Naive thymus-derived CD8-positive, alpha-beta T cell (primary cell): ENCODE measurements at places on chromosomes 1 and 21.

GRCh38 chr1:164560556-164560955 lies 1.6 kb downstream of the PBX1 start:
- no peak for DNase-seq

DNA sequence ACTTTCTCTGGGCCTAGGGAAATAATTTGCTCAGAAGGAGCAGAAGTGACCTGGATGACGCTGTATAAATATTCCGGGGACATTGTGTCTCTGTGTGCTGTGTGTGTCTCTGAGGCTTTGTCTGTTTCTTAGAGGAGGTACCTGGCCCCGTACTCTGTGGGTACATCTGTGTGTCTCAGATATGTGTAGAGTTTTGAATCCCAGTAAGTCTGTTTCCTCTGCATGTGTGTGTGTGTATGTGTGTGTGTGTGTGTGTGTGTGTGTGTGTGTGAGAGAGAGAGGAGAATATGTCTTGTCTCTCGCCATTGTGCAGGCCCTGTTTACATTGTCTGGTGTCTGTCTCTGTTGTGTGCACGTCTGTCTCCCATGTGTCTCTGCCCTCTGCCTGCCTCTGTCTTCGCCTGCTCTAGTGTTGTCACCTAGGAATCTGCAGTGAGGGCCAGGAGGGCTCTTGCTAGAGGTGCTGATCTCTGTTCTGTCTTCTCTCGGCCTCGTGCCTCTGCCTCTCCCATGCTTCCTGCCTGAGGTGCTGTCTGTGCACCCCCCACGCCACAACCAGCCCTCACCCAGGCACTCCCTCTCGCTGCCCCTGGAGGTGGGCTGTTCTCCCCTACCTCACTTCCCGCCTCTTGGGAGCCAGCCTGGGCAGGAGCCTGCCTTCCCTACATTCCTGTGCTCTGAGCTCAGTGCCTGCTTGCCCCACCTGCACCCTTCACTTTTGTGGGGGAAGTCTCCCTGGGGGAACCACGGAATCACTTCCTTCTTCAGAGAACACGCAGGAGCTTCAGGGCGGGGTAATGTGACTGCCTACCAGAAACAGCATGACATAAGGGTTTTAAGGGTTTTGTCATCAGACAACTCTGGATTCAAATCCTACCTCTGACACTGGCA lies 5.9 kb downstream of the MAP7D1 start:
- peak; percentile 69 for DNase-seq

GRCh38 chr1:180973369-180973768 lies 49.3 kb downstream of the STX6 start:
- DNase-seq, result no peak

- DNase-seq, result no peak
These were observed 28.8 kb upstream of the TRIM45 start for GRCh38 chr1:117150316-117150715.

GRCh38 chr1:97063532-97063931 lies 341.9 kb downstream of the PTBP2 start:
- DNase-seq, result no peak

DNA sequence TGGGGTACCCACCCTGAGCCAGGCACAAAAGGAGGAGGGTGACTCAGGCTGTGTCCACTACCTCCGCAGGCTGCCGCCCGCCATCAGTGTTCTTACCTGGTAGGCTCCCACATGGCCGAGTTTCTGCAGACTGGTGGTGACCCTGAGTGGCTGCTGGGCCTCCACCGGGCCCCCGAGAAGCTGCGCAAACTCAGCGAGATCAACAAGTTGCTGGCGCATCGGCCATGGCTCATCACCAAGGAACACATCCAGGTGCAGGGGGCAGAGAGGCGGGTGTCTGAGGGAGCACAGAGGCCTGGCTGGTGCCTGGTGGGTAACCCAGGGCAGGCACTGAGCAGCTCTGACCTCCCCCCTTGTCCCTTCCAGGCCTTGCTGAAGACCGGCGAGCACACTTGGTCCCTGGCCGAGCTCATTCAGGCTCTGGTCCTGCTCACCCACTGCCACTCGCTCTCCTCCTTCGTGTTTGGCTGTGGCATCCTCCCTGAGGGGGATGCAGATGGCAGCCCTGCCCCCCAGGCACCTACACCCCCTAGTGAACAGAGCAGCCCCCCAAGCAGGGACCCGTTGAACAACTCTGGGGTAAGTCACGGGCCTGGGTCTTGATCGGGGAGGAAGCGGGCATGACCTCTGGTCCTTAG lies 13.0 kb downstream of the SESN2 start:
- no peak for DNase-seq

GRCh38 chr1:23475134-23475628 lies 8.8 kb downstream of the ASAP3 start:
- no peak for DNase-seq

DNA sequence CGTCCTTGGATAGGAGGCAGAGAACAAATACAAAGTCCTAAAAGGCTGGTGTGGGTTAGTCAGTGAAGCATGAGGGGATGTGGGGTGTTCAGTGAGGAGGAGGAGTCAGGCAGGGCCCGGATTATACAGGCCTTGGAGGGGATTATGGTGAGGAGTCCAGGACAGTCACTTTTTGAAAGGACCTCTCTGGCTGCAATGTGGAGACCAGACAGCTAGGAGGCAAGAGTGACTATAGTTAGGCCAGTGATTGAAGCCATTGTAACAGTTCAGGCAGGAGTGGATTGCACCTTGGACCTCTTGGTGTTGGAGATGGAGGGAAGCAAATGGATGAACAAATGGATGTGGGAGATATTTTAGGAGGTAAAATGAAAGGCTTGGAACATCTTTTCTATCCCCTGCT lies 115.8 kb downstream of the C1orf94 start:
- no peak for DNase-seq

GRCh38 chr1:241034203-241034936 lies 322.6 kb downstream of the RGS7 start:
- no peak for DNase-seq

- DNase-seq, result no peak
These were observed 66.0 kb downstream of the PLEKHA6 start for GRCh38 chr1:204293605-204294337.

DNA sequence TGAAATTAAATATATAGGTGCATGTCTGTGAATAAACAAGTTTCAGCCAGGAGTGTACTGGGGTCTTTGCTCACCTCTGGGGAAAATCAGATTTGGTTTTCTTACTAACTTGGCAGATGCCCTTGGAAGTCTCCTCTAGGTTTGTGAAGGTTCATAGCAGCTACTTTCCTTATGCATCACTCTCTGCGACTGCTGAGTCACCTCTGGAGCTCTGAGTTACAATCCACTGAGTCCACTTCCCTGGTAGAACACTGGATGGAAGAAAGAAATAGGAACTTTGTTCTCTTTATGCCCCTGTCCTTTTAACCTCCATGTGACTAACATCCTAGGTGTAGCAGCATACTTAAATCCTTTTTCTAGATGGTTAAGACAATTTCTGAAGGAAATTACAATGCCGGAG lies 4.4 kb upstream of the FASLG start:
- DNase-seq, result no peak

DNA sequence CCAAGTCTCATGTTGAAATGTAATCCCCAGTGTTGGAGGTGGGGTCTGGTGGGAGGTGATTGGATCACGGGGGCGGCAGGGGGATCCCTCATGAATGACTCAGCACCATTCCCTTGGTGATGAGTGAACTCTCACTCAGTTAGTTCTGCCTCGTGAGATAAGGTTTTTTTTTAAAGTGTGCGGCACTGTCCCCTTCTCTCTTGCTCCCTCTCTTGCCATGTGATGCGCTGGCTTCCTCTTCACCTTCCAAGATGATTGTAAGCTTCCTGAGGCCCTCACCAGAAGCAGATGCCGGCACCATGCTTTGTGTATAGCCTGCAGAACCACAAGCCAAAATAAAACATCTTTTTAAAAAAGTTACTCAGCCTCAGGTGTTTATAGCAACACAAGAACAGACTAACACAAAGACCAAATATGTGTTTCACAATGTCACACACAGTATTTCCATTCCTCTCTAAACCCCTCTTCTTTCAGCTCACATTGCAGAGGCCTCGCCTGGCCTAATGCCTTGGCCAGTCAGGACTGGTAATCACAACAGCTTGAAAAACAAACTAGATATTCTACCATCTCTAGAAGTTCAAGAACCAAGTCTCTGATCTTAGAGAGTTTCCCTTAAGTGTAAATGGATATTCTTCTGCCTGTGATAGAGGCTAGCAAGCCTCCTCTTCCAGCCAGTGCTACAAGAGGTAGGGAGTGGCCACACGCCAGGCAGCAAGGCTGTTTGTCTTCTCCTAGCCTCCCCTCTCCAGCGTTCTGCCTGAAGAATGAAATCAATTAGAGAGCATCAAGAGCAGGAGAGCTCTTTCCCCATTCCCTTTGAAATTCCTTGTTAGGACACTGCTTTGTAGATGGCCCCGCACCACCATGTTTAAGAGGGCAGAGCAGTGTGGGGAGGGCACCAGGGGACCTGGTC lies 19.6 kb upstream of the RAP1A start:
- DNase-seq, result no peak

- no peak for DNase-seq
These were observed at the start of gene SLAMF9 for GRCh38 chr1:159953536-159954515. Gene SLAMF9, minus strand, starts transcription at chr1:159954237. Its CDS starts 100 bp downstream, at chr1:159954137.

GRCh38 chr1:233664253-233664652 lies 50.3 kb downstream of the KCNK1 start:
- DNase-seq, result no peak

DNA sequence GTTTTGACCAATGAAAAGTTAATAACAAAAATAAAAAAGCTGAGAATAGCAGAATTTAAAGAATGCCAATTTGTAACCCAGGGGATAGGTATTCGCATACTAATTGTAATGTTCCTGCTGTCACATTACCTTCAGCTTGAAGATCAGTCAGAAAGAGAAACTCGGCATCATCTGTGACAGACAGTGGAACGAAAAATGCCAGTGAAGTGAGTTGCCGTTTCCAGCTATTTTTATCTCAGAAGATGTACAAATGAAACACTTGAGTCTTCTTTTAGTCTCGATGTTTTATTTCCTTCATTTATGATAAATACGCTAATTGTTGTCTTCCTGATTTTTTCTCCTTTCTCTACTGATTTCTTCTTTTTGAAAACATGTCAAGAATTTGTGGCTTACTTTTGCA lies 26.1 kb downstream of the RGS21 start:
- no peak for DNase-seq

DNA sequence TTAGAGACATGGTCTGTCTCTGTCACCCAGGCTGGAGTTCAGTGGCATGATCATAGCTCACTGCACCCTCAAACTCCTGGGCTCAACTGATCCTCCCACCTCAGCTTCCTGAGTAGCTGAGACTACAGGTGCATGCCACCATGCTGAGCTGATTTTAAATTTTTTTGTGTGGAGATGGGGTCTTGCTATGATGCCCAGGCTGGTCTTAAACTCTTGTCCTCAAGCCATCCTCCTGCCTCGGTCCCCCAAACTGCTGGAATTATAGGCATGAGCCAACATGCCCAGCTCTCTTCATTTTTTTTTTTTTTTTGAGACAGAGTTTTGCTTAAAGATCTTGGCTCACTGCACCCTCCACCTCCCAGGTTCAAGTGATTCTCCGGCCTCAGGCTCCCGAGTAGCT lies 24.8 kb upstream of the AGPAT3 start:
- DNase-seq, result no peak

- no peak for DNase-seq
These were observed 383.0 kb upstream of the VAMP3 start for GRCh38 chr1:7388141-7388487.

DNA sequence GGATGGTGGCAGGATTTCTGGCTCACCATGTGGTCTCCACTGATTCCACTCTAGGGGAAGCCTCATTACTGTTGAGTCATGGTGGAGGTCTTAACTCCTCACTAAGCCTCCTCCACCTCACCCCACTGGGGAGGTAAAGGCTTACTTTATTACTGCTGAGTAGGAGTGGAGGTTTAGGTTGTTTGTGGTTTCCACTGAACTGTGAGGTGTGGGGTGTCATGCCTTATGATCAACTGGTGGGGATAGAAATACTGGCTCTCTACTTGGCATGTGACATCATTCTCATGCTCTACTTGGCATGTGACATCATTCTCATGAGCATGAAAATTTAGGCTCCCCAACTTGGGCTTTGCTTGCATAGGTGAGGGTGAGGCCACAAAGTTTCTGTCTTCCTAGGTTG lies 35.6 kb downstream of the COL6A1 start:
- no peak for DNase-seq

DNA sequence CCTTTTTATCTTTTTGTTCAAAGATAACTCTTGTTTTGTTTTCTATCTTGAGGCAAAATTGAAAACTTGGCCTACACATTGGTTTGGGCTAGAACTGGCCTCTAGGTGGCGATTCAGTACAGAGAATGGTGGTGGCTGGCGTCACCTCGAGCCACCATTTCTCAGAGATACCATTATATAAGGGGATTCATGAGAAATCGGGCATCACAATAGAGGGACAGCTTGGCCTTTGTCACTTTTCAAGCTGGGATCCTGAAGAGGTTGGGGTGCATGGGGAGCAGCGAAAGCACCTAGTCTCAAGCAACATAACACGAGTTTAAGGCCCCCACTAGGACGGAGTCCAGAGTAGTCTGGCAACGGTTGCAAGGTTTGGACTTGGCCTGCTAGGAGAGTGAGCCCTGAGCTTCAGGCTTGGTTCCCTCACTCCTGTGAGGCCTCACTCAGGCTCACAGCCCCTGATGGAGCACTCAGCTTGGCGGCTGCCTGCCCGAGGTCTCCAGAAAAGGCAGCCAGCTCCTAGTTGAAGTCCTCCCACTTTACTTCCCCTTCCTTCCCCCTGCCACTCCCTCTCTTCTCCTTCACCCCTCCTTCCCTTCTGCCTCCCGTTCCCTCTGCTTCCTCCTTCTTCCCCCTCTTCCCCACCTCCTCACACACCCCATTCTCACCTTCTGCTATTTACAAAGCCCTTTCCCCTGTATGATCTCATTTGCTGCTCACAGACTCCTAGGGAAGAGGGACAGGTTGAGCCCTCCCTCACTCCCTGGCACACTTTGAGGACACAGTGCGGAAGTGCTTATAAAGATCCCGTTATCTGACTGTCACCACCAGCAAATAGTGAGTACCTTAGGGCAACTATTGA lies 67.8 kb downstream of the LRIG2 start:
- peak; percentile 29 for DNase-seq
